Stimulated activated CD4-positive, alpha-beta T cell treated with anti-CD3 and anti-CD28 coated beads, Interleukin-1b, Interleukin-23, amount 100 ng/mL, for 1 hour (primary cell): ENCODE measurements at places on chromosomes 4 and X.

- no peak for DNase-seq
These were observed 104.0 kb downstream of the PHEX start for GRCh38 chrX:22135994-22136684.

DNA sequence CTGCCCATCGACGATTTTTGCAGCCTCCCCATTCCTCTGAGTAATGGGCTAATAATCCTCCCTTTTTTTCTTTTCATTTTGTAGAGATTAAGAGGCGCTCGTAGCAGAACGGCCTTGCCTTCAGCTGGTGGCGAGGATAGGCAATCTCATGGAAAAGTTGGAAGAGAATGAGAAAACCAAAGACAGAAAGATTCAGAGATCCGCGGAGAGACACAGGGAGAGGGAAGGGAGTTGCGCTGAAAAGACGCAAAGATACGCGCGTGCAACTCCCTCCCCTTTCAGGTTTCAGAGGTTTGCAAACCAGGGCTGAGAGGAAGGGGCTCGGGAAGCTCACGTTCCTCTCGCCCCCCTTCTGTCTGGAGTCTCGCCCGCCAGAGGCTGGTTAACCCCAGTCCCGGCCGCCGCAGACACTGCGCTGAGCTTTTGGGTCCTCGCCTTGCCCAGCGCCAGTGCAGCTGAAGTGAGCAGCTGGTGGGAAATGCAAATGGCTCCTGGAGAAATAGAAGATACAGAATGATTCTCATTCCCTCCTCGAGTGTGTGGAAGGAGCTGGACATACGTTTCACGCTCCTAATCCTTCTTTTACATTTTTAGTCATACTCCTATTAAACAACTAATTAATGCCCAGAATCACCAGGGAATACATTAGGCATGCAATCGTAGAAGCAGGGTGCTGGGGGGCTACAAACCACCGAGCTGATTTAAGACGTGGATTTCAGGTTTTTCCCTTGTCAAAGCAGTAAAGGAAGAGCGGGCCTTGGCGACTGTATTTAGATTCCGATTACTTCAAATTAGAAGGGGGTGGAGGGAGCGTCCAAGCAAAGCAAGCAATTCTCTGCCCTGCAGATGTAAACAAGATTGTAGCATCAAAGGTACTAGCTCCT, 16.6 kb upstream of the PITX2 start:
- DNase-seq = no peak

DNA sequence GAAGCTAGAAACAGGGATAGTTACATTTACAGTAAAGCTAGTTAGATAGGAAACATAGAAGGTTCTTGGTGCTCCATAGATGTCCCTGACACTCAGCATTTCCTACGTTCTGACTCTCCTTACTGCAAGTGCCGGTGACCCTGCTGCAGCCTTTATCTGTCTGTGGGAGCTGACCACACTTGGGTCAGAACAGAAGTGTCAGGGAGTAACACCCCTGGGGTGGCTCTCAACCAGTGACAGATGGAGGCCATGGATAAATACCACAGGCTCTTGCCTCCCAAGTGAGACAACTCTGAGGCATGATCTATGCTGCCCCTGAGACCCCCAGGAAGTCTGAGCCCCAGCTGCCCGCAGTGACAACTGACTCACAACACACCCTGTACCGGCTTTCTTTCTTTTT, 69.8 kb downstream of the ANXA3 start:
- DNase-seq = no peak

DNA sequence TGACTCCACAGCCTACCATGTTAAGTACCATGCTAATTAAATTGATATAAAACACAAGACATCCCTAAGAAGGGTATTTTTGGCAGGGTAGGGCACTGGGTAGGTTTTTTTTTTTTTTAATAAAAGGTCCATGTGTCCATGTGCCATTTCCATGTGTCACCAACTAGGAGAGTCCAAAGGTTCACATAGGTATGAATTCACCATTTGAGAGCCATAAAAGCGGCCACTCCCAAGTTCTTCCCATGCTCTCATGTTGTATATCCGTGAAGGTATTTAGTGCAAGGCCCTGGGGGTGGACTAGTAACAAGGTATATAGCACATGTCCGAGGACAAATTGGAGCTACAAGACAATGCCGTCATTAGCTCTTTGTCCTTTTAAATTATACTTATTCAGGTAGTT, 107.3 kb downstream of the PDE5A start:
- no peak for DNase-seq

GRCh38 chrX:38699696-38700095, 101.6 kb upstream of the MID1IP1 start:
- no peak for DNase-seq
